ENCODE measurements at places on chromosomes 2 and 18.

DNA sequence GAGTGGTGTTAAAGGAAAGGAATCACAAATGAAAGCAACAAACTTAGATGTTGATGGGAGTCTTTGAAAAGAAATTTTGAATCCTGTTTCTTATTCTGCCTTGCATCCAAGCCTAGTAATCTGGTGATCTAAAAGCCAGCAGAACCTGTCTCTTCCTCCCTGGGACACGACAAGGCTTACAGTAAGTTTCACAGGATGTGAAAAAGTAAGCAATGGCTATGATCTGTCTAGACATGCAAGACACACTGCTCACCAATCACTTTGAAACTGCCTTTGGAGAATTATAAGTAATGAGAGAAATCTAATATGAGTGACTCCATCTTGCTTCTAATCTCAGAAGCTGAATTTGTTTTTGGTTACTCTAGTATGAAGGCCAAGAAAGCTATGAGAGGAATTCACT, 103.7 kb downstream of the KCNH7 start:
- no peak for DNase-seq

GRCh38 chr2:132640116-132640515, 29.9 kb downstream of the LYPD1 start:
- DNase-seq: no peak

DNA sequence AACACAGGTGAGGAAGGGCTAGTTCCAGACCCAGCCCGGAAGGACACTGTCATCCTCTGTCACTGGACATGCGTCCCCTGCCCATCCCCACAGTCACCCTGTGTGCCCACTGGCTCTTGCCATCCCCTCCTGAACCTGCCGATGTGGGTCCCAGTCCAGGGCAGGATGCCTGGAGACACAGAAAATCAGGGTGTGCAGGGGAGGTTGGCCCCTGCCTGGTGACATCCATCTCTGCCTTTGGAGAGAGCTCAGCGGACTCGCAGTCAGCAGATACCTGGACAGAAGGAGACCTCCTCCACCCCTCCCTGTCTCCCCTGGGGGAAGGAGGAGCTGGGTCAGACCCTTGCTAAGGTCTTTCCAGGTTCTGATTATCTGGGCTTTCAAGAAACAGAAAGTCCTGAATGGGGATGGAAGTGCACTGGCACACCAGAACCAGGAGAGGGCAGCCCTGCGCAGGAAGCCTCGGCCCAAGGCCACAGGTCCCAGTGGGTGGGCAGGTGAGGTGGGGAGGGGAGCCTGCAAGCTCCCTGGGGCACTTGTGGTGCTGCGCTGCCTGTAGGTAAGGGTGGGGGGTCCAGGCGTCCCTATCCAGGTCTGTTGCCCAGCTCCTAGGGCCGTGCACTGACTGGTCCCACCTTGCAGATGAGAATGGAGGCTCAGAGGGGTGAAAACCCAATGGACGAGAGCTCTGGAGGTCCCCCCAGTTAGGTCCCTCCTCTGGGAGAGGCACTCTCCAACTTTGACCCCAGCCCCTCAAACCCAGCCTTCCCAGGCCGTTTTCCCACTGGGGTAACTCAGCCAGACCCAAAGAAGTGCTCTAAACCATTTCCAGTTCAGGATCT, 9.7 kb upstream of the OTOS start:
- DNase-seq: peak; percentile 22

DNA sequence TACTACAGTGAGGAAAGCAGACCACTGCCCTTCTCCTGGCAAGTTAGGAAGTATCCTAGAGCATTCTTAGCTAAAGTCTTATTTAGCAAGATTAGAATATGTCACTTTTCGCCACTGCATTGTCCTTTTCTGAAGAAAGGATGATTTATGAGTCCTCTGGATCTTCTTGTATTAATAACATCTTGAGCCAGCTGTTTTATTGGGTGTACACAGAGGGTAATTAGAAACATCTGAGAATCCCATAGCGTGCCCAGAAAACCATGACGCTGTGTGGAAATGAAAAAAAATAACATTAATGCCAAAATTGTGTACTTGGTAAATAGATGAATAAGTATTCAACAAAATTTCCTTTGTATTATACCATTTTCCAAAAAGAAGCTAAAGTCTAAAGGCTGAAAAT, 198.7 kb downstream of the LTBP1 start:
- DNase-seq: no peak

DNA sequence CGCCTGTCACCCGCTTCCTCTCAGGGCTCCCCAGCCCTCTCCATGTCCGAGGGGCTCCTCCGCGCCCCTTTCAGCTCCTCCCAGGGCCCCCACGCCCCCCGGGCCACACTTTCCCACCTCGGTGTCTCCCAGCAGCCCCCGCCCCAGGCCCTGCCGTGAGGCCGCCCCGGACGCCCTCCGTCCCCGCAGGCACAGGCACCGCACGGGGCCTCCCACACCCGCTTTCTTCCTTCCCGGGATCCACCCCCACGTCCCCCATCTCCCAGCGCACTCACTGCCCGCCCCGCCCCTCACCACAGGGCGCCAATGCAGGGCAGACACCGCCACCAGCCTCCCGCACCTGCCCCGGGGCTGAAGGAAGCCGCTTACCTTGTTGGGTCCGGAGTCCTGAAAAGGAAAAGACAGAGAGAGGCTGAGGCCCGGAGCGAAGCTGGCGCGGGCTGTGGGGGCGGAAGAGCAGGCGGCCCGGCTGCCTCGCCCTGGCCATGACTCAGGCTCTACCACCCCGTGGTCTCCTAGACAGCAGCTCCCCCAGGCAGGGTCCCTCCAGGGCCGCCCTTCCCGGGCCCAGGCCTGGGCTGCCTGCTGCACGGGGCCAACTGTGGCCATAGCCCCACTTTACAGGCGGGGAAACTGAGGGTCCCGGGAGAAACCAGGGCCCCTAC, 37.7 kb downstream of the KIF1A start:
- DNase-seq: no peak

GRCh38 chr2:112768432-112768831, 4.0 kb upstream of the CKAP2L start:
- no peak for DNase-seq

DNA sequence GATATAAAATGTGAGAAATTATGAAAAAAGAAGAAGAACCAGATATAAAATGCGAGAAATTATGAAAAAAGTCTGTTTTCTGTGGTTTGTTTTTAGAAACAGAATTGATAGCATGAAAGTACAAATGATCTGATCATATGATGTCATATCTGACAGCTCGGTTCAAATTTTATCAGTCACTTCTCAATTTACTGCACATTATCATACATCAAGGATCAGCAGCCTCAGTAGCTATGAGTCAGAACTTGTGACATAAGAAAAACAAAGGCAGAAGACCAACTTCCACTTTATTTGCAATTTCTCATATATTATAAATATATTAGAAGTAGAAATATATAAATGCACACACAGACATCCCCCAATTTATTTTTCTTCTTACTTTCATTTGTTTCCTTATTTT, 634.0 kb downstream of the LRP1B start:
- no peak for DNase-seq

- no peak for DNase-seq
Measured at GRCh38 chr2:149314687-149315086, 15.7 kb upstream of the LYPD6 start.

GRCh38 chr2:28633204-28633603, 118.4 kb upstream of the PPP1CB start:
- DNase-seq: no peak

DNA sequence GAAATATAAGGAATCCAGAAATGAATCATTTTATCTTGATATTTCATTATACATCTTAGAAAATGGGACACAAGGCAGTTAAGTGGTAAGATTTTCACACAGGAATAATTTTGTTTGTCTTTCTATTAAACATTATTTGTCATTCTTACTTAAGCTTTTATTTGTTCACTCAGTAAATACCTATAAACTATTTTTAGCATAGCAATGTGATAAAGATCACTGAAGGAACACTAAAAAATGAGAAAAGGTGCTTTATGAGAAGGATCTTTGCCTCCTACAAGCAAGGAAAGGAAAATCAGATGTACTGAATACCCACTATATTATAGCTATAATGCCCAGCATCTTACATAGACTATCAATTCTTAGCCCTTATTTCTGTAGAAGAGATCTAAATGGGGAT, 176.2 kb upstream of the NYAP2 start:
- no peak for DNase-seq

DNA sequence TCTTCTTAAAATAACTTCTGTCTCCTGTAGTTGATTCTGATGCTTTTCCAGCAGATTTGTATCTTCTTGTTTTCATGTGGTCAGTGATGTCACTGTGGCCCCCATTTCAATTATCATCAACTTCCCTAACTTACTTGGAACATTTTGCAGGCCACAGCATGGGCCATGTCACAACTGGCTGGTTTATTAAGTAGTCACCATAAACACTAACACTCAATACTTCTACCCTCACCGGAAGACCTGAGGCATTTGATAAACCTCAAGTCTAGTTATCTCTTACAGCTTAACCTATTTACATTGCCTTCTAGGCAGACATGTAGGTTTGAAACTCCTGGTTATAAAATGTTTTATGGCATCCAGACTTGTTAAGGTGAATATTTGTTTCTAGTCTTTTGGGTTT, 37.4 kb upstream of the PROKR1 start:
- DNase-seq: no peak

- peak; percentile 67 for DNase-seq
Measured at GRCh38 chr18:46071653-46072375, at the start of gene PSTPIP2. TSS of gene PSTPIP2 (minus strand) at chr18:46072260. CDS start at chr18:46072188, 72 bp downstream.

- no peak for DNase-seq
Measured at GRCh38 chr2:42217307-42217706, 48.2 kb downstream of the EML4 start.

DNA sequence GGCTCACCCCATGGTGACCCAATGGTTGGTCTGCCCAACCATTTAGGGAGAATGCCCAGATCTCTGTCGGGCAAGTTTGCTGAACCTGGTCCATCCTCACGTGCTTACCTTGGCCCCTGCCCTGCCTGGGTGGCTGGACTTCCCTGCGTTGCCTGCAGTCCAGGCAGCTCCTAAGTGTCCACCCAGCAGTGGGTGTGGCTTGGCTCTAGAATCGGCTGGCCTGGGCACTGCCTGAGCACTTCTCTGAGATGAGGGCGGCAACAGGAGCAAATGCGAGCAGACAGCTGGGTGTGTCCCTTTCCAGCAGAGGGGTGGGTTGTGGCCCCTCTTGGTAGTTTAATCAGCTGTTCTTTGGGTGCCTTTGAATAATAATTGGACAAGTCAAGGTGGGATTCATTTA, 11.3 kb downstream of the PCARE start:
- no peak for DNase-seq

- no peak for DNase-seq
Measured at GRCh38 chr2:71361631-71362030, 30.0 kb downstream of the ZNF638 start.

DNA sequence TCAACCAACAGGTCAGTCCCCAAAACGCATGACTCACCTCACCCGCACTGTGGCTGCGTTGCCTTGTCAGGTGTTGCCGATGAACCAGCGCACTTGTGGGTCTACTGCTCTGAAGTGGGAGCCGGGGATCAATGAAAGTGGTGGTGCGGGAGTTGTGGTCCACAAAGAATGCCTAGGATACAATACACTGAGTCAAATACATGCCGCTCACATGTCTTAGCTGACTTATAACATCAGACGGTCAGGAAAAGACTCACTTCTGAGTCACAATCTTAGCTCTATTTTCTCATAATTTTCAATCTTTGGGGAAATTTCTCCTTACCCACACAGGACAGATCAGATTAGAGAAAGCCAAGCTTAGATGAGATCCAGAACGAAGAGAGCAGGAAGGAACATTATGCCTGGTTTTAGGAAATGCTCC, 107.1 kb upstream of the STK17B start:
- DNase-seq: peak; percentile 23

- DNase-seq: no peak
Measured at GRCh38 chr2:122506620-122507019, 751.2 kb downstream of the TSN start.

DNA sequence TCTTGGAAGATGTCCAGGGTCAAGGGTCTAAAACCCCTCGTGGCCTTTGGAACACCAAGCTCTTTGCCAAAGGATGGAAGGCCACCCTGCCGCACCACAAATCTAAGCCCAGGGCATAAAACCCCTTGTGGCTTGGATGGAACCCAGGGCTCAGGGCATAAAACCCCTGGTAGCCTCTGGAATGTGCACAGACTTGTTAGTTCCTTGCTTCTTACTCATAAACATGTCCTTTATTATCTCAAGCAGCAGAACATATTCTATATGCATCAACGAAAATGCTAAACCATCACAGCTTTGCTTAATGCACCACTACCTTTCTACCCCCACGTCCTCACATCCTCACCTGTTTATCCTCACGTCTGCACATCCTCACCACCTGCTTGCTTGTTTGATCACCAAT, 998.0 kb downstream of the DSC3 start:
- DNase-seq: no peak

DNA sequence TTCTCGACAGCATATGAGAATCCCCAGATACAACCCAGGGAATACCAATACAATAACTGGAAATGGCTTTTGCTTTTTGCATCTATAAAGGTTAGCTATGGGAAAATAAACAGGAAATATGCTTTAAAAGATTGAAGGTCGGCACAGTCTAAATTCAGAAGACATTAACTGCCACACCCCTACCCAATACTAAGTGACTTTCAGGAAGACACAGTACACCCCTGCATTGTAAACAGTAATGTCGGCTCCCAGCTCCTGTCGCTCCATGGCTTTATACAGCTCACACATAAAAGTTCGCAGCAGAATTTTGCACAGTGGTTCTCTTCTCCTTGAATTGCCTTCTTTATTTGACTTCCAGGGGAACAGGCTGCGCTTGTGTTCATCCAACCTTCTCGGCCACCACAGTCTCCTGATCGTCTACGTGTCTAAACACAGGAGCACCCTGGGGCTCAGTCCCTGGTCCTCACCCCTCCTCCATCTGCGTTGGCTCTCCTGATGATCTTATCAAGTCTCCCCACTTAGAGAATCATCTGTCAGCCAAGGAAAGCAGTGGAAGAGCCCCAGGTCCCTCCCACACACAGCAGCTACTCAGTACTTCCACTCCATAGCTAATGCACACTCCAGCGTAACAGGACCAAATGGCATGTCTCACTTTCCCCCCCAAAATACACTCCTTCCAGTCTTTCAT, 22.7 kb downstream of the CYB5A start:
- no peak for DNase-seq

- DNase-seq: no peak
Measured at GRCh38 chr2:168602846-168603401, 146.9 kb downstream of the CERS6 start.

- DNase-seq: no peak
Measured at GRCh38 chr2:203972066-203972465, 35.5 kb downstream of the ICOS start.

DNA sequence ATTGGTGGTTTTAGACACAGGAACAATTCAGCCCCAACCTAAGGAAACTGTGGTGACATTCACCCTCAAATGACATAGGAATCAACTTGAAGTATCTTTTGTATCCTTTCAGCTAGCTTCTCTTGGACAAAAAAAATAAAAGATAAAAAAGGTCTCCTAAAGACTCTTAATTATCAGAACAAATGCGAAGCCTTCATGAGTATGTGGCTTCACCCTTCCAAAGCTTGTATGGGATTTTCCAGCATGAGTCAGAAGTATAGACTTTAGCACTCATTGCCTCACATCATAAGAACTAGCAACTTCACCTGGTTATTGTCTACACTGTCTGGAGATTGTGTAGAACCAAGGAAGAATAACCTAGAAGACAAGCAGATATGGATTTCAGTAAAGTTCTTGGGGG, 135.4 kb downstream of the LAMA3 start:
- no peak for DNase-seq

GRCh38 chr2:113015655-113016054, 10.4 kb downstream of the IL36A start:
- DNase-seq: no peak

Measured in CD4-positive, alpha-beta T cell treated with Interleukin-4 for 1 hour (primary cell).